SW 1271 (cell line): ENCODE measurements at places on chromosomes 6 and 20.

- DNase-seq = no peak
Measured at GRCh38 chr6:41353333-41353732, 17.9 kb downstream of the NCR2 start.

DNA sequence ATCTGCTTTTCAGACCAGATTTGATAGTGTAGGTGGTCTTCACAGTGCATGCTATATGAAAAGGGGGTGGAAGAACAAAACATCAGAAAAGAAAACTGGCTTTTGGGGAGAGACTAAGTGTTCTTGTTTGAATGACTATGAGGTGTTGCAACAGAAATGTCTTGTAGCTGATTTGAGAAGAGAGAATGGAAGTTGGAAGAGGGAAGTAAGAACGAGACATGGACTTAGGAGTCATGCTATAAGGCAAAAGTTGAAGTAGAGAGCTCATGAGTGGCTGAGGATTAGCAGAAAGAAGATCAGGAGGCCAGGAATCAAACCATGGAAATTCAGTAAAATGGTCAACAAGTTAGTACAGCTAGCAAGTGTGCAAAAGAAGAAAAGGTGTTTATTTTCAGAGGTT, 32.1 kb downstream of the FNDC1 start:
- DNase-seq = no peak

GRCh38 chr6:111757342-111757741, 115.9 kb downstream of the FYN start:
- DNase-seq = no peak

GRCh38 chr6:36098920-36099647, 31.2 kb upstream of the MAPK13 start:
- no peak for DNase-seq

GRCh38 chr6:56400273-56400672, 152.9 kb upstream of the COL21A1 start:
- no peak for DNase-seq

GRCh38 chr20:62259294-62259565, 20.9 kb downstream of the OSBPL2 start:
- DNase-seq = no peak

GRCh38 chr6:91523511-91523910, 936.6 kb upstream of the MAP3K7 start:
- DNase-seq = no peak

- no peak for DNase-seq
Measured at GRCh38 chr6:43628393-43629103, 516 bp downstream of the GTPBP2 start.

DNA sequence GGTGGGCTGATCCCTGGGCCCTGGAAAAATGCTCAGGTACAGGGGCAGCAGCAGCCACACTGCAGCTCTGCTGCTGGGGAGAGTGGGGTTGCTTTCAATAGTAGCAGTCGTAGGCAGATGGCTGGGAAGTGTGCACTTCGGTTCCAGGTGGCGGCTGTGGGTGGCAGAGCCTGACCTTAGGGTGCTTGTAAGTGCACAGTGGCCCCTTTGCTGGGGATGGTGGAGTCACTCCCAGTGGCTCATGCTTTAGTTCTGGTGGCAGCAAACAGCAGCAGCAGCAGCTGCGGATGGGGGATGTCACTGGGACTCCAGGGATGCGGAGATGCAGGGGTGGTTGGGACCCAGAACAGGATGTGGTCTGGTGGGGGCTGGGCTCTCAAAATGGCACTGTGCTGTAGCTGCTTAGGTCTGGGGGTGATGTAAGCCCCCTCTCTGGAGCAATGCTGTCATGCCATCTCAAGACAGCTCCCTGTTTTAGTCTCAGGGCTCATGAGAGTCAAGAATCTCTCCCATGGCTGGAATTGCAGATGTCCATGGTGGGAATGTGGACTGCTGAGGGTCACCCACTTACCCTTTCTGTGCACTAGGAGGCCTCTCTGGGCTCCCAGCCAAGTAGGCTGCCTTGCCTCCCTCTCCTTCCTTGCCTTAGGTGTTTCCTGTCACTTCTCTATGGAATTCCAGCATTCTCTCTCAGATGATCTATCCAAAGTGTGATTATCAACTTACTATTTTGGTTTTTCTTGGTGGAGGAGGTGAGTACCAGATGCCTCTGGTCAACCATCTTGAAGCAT, 146.7 kb upstream of the SLC22A23 start:
- DNase-seq = no peak

- no peak for DNase-seq
Measured at GRCh38 chr6:6612308-6612707, 23.8 kb downstream of the LY86 start.

- no peak for DNase-seq
Measured at GRCh38 chr6:134519465-134519864, 201.6 kb upstream of the SGK1 start.

GRCh38 chr6:130993292-130993765, 69.7 kb downstream of the EPB41L2 start:
- no peak for DNase-seq

DNA sequence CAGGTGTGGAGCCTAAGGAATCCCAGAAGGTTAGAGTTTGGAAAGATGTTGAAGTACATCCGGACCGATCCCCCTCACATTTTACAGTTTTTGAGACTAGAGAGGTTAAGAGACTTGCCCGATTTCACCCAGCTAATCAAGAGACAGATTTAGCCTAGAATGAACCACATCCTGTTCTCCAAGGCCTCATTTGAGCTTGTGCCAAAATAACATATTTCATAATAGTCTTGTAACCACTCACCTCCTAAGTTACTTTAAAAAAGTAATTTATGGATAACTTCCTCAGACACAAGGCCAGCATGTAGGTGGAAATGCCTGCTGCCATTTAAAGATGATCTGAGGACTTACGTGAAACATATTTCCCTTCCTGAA, 39.8 kb upstream of the ARHGAP18 start:
- peak; percentile 40 for DNase-seq

- DNase-seq = no peak
Measured at GRCh38 chr6:87968435-87969278, 79.0 kb upstream of the SPACA1 start.

DNA sequence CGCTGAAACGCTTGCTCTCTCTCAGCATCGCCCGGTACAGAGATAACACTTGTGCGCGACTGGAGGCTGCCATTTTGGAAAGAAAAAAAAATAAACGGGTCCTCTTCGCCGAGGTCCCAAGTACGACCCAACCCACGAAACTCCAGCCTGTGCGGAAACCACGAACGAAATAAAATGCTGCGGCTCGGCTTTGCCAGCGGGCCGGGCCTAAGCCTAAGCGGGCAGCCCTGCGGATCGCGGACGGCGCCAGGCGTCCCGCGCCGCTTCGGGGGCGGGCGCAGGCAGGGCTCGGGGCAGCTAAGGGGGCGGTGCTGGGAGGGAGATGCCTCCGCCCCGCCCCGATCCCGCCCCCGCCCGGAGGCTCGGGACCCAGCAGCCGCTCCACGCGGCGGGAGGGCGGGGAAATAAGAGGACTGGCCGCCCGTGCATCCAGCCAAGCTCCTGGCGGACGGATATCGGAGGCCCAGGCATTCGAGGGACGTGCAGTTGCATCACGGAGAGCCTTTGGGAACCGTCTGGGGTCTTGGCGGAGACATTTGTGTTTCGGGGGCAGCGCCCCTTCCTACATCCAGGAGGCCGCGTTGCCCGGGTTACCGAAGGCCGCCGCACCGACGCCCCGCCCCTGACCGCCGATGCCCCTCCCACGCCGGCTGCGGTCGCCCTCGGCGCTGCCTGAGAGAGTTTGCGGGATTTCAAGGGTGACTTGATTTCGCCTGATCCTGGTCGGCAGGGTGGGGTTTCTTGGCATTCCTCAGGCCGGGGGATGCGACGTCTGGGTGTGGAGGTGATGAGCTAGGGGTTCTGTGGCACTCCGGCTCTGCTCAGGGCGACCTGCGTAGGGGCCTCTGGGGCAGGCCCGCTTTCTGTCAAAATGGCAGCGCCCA, at the start of the genes FARS2 and LYRM4:
Gene FARS2, plus strand, starts transcription at position 853 of the 884 bp plus-strand sequence.
Gene LYRM4, minus strand, starts transcription at position 290 of the 884 bp plus-strand sequence. Its CDS starts 217 bp downstream, at position 73.
- DNase-seq = peak; percentile 60

DNA sequence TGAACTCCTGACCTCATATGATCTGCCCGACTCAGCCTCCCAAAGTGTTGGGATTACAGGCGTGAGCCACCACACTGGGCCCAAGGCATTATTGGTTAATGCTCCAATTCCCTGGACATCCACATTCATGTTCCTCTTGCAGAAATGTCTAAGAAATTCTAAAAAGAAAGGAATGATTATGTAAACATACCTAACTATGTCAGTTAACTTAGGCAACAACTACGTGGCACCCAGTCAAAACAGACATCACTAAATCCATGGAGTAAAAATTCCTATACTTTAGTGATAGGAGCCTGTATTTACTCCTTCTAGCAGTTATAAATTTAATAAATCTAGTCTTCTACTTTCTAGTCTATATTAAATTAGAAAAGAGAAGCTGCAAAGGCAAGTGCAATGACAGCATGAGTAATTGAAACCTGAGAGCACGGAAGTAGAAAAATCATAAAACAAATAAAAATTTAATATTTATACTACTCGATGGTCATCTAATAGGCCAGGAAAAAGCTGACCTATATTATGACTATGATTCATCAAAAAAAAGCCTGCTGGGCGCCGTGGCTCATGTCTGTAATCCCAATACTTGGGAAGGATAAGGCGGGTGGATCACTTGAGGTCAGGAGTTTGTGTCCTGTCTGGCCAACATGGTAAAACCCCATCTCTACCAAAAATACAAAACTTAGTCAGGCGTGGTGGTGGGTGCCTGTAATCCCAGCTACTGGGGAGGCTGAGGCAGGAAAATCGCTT, 4.2 kb downstream of the AHI1 start:
- DNase-seq = no peak

DNA sequence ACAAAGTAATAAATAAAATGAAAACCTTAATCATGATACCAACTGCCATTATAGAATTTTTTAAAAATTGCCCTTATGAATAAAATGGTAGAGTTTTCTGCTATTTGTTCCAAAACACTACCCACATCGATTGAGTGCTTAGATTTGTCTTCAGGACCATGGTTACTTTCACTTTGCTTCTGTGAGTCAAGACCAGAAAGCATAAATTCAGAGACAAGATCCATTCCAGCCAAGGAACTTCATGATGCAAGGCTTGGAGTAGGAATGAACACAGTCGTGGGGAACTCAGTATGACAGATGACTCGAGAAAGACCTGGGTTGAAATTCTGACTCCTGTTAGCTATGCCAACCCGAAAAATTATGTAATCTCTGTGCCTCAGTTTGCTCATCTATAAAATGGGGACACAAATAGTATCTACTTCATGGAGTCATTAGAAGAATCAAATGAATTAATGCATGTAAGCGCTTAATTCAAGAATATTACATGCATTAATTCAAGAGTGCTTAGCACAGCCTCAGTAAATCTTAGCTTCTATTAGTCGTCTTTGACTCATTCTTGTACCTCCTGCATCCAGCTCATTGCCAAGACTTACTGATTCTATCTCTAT, 72.5 kb upstream of the MYLIP start:
- no peak for DNase-seq

- DNase-seq = no peak
Measured at GRCh38 chr6:21423106-21423854, 170.3 kb upstream of the SOX4 start.

- no peak for DNase-seq
Measured at GRCh38 chr6:46583081-46583480, 69.5 kb downstream of the CYP39A1 start.

DNA sequence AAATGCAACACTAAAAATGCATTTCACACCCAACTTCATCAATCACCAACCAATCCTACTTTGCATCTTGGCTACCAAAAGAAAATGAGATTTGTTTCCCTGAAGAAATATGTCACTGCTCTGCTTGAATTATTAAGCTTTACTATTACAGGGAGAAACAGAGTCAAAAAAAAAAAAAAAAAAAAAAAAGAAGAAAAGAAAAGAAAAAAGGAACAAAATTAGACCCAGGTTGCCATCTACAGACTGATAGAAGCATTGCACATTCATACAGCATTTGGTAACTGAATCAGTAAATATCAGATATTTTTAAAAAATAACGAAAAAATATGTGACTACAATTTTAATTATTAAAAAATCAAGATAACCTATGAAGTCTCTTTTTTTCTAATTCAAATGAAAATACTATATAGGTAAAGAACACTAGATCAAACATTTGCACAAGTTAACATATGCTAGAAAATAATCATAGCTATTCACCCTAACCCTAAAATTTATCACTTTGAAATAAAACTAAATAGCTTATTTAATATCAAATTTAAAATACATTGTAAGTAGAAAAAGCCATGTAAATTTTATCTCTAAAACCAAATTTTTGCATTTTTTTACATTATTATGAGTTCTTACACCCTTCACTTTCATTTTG, 83.3 kb downstream of the DCDC2 start:
- peak; percentile 7 for DNase-seq

DNA sequence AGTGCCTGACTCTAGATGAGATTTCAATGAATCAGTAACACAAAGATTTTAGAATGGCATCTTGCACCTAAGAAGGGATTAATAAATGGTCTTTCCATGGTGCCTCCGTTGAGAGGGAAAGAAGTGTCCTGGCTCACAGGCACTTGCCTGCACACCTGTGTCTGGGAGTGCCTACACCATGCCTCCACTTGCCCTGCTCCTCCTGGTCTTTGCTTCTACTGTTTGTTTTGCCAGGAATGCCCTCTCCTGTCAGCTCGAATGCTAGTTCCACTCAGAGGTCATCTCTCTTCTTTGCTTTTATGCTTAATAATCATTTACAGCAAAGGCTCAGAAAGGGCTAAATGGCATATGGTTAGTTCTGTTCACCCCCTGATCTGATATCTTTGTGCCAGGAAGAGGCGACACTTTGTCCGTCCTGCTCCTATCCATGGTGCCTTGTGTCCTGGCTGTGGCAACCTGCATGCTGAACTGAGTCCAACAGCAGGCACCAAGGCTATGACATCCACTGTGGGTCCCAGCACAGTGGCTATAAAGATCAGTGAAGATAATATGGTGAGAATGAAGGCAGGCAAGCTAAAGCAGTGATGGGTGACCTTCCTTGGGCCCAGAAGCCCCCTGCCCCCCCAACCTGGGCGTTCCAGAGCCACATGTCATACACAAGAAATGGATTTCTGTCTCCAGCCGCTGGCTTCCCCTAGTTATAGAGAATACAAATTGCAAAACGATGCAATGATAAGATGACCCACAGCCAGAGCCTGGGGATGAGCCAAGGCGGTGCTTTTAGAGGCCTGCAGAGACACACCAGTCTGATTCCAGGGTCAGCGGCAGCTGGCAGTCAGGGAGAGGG, 1.4 kb downstream of the C6orf132 start:
- no peak for DNase-seq

- DNase-seq = no peak
Measured at GRCh38 chr6:105389543-105389942, 13.3 kb downstream of the PREP start.

DNA sequence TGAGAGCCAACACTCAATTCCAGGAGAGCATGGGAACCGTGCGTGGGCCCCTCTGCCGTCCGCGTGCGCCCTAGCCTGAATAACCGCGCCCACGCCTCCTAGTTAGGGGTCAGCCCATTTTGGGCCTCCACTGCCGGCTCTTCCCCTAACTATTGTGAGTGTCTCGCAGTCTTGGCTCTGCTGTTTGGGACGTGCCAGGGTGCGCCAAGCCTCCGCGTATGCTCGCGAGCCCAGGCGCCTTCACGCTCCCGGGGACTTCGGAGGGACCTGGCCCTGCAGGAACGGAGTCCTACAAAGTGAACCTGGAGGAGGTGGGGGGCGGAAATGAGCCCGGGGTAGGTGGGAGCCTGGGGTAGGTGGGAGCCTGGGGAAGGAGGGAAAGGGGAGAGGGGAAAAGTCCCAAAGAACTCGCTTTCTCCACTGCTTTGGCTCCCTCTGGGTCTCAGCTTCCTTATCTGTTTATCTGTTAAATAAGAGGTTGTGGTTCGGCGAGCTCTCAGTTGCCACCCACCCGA, 873 bp upstream of the GCM2 start:
- no peak for DNase-seq

GRCh38 chr6:82331031-82331773, 32.4 kb upstream of the TPBG start:
- DNase-seq = no peak
